NCI-H2081 (cell line): ENCODE measurements at places on chromosomes 1 and 21.

GRCh38 chr1:1346501-1346890 is 2.7 kb downstream of the DVL1 start:
- DNase-seq = no peak

DNA sequence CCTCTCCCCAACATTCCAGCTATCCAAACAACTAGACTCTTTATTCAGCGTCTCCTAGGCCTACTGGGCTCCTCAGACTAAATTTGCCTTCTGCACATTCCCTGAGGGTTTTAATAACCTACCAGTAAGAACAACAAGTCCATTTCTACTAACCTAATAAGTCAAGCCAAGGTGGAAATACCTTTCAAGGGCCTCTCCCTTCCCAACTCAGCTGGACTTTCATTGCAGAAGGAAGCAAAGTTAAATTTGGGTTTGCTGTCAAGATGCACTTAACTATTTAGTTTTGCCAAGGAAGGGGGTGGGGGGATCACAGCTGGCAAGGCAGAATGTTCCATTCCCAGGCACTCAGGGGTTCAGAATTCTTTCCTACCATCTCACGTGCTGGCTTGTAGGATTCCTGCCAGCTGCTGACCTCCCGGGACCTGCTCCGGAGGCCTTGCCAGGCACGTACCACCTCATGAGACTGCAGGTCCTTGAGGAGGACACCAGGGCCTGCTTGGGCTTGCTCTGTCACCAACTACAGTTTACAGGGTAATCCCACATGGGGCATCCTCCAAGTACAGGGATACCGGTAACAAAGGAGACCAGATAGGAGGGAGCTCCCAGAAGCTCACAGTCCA is 29.8 kb downstream of the SLC30A1 start:
- DNase-seq = no peak

- DNase-seq = no peak
Observed at GRCh38 chr1:228842094-228842775, 107.0 kb downstream of the RHOU start.

- no peak for DNase-seq
Observed at GRCh38 chr1:38365242-38365641, 318.6 kb upstream of the POU3F1 start.

DNA sequence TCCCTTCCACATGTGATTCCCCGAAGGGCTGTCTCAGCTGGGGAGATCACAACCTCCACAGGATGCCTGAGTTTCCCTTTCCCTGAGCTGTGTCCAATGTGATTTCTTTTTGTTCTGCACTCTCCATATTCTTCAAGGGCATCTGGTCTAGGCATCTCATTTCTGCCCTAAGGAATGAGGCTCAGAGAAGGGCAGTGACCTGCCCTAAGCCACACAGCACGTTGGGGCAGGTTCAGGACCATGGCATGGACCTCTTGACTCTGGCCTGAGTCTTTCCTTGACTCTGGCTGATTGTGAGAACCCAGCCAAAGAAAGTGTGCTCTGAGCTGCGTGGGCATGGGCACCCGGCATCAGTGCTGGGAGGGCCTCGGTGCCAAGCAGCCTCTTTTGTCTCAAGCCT is 590.3 kb downstream of the PTPRU start:
- DNase-seq = no peak

DNA sequence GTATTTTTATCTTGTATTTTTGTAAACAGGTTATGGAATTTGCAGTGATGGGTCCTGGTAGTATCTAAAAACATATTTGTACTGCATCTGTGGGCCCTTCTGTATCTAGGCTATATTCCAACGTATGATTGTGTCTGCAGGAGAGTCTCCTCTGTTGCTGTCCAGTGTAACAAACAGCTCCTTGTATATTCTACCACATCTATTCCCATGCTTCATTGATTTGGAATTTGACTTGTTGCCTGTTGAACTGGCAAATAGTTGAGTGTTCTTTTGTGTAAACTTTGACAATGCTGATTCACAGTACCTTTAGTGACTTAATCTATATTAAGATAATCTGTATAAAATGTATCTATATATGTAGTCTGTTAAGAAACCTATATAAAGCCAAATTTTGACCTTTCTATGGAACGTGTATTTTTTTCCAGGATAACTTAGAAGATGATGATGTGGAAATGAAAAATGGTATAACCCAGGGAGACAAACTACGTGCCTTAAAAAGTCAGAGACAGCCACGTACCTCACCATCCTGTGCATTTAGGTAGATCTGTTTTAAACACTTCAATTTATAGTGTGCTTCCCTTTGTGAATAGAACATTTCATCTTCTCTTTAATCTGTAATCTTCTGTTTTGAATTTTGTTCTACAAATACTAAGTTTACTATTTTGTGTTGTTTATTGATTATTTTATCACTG is 43.4 kb upstream of the GPR88 start:
- no peak for DNase-seq

- no peak for DNase-seq
Observed at GRCh38 chr1:207316141-207316540, 5.3 kb upstream of the CD55 start.

DNA sequence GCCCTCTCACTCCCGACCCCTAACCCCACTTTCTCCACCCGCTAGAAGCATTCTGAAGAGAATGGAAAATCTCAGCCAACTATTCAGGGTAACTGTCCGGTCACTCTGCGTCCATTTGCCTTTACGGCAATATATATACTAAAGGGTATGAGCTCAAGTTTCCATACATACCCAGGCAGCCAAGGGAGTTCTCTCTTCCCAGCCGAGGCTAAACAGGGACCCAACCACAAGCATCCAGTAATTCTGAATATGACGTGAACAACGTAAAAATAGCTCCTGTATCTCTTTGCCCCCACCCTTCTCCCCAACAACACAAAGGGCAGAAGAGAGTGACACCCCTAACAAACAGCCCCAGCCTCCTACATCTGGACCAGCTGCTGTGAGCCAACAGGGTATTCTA is 67.7 kb downstream of the SSBP3 start:
- no peak for DNase-seq
